B cell (primary cell): ENCODE measurements at places on chromosomes 13 and 19. TPM values are rescaled to one million over a fixed set of nuclear protein-coding genes. Genes with fewer than 3 reads are reported as not detected.

DNA sequence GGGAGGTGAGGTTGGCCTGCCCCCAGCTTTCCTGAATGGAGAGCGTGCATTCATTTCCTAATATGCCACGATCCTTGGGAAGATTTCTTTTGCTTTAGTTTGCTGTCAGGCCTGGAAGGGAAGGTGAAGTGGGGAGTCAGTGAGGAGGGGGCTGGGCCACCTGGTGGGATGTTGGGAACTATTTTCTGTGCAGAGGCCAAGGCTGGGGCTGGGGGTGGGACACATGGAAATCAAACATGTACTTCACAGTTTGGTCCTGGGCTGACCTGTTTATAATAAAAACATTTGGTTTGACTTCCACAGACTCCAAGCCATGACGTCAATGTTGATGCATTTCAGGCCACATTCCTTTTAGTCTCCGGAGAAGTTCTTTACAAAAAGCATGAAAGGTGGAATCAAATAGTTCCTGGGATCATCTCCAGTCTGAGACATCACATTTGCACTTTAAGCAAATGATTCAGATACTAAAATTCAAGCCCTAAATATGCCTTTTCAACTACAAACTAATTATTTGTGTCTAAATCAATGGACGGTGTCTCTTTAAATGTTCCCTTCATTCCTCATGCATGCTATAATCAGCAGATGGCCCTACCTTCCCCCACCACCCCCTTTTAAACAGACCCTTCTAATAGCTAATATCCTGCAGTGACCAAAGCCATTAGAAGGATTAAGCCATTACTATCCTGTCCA, 41.5 kb upstream of the MEDAG start:
- no peaks in the 10 kb centered on the region for H3K36me3 ChIP-seq
- no peak overlapping the region for H3K4me3 ChIP-seq
- H3K27ac ChIP-seq = no peak overlapping the region

- H3K36me3 ChIP-seq = no peaks in the 10 kb centered on the region
- H3K27ac ChIP-seq = no peak overlapping the region
- no peak for DNase-seq
- H3K4me3 ChIP-seq = no peak overlapping the region
These were observed 136.4 kb upstream of the HTR2A start for GRCh38 chr13:47033216-47033615.

Gene CCDC70
- total RNA-seq = not detected in 2 replicates

GRCh38 chr13:98486412-98486811, 90.5 kb downstream of the STK24 start:
- no peak overlapping the region for H3K4me3 ChIP-seq
- no peak for DNase-seq
- H3K36me3 ChIP-seq = no peaks in the 10 kb centered on the region
- H3K4me1 ChIP-seq = peaks cover 45% of the 10 kb centered on the region
- no peak overlapping the region for H3K27ac ChIP-seq

Gene CGB7
- total RNA-seq = not detected in 2 replicates

Gene OR10H4
- not detected in 2 replicates for total RNA-seq

GRCh38 chr19:39997638-39998216, 867 bp downstream of the ZNF546 start:
- H3K4me3 ChIP-seq = peak overlapping the region; percentile 59
- peaks cover 4% of the 10 kb centered on the region for H3K36me3 ChIP-seq
- peak overlapping the region; percentile 78 for H3K27ac ChIP-seq
- H3K27me3 ChIP-seq = no peaks in the 10 kb centered on the region
- H3K4me1 ChIP-seq = peaks cover 9% of the 10 kb centered on the region

GRCh38 chr19:38734426-38735256, 9.6 kb downstream of the CAPN12 start:
- peak overlapping the region; percentile 74 for H3K27ac ChIP-seq
- H3K27me3 ChIP-seq = no peaks in the 10 kb centered on the region
- H3K4me1 ChIP-seq = peaks cover 44% of the 10 kb centered on the region
- H3K36me3 ChIP-seq = no peaks in the 10 kb centered on the region
- peak; percentile 72 for DNase-seq

DNA sequence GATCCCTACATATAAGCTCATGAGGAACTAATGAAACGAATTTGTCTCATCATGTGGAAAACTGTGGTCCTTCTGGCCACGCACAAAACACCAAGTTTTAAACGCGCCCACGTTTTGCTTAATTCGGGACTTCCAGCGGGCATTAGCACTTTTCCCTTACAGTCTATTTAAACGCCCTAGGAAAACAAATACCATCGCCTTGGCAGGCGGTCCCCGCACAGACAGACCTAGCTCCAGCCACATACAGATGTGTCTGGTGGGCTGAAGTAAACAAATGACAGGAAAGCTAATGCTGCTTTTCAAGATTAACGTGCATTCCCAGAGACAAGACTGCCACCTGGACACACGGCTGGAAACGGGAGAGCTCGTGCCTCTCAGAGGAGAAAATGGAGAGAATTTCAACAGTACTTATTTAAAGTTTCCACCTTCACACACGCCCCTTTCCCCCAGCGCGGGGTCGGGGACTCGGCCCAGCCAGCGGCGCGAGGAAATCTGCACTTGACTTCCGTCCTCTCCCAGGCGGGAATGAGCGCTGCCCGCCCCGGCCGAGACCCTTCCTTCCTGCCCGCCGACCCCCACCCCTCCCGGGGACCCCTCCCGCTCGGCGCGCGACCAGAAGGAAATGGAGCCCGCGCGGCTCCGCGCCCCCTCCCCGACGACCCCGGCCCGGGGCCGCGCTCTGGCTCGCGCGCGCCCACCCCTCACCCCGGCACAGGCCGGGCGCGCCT, 931 bp downstream of the USP12 start:
- H3K36me3 ChIP-seq = no peaks in the 10 kb centered on the region
- peak overlapping the region; percentile 72 for H3K4me3 ChIP-seq
- no peaks in the 10 kb centered on the region for H3K27me3 ChIP-seq
- peak overlapping the region; percentile 72 for H3K27ac ChIP-seq

GRCh38 chr19:7575434-7576040, 20.1 kb upstream of the CAMSAP3 start:
- no peak for DNase-seq
- no peaks in the 10 kb centered on the region for H3K4me1 ChIP-seq
- no peak overlapping the region for H3K27ac ChIP-seq
- H3K4me3 ChIP-seq = no peak overlapping the region
- no peaks in the 10 kb centered on the region for H3K27me3 ChIP-seq

Gene NKG7
- total RNA-seq = 1.9 and 2.6 TPM in 2 replicates

Gene EDNRB
- not detected in 2 replicates for total RNA-seq

Gene C19orf33
- total RNA-seq = 1.2 and 2.0 TPM in 2 replicates

DNA sequence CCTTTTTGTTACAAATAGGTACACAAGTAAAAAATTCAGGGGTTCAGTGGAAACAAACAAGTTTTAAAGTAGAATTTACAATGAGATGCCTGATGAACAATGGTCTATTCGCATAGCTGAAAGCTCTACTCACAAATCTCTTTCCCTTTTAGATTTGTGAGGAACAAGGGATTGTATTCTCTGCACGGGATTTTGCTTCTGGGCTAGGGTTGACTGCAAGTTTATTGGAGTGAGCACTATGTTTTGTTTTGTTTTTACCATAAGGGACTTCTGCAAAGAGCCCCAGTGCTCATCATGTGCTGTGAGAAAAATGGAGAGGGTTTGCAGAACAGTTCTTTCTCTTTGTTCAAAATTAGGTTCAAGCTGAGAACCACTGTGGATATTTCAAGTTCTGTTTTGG, 160.5 kb downstream of the DLEU7 start:
- no peaks in the 10 kb centered on the region for H3K36me3 ChIP-seq
- peaks cover 20% of the 10 kb centered on the region for H3K4me1 ChIP-seq
- H3K27ac ChIP-seq = no peak overlapping the region
- H3K27me3 ChIP-seq = no peaks in the 10 kb centered on the region
- no peak overlapping the region for H3K4me3 ChIP-seq

Gene GJB6
- total RNA-seq = not detected in 2 replicates

DNA sequence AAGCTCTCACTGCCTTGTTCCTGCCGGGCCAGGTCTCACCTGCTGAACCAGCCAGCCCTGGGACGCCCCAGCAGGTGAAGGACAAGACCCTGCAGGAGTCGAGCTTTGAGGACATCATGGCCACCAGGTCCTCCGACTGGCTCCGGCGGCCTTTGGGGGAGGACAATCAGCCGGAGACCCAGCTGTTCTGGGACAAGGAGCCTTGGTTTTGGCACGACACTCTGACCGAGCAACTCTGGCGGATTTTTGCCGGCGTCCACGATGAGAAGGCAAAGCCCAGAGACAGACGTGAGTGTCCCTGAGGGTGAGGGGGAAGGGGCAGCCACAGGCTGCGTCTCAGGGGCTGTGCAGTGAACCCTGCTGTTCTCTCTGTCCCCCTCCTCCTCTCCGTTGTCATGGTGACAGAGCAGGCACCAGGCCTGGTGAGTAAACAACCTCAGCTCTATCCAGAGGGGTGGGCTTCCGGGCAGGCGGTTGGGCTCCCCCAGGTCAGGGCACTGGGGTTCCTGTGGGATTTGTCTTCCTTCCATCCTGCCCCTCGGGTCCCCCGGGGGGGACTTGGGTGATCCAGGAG, 9.7 kb downstream of the TLE6 start:
- H3K27ac ChIP-seq = no peak overlapping the region
- H3K27me3 ChIP-seq = no peaks in the 10 kb centered on the region
- H3K36me3 ChIP-seq = no peaks in the 10 kb centered on the region
- H3K4me3 ChIP-seq = no peak overlapping the region
- peaks cover 22% of the 10 kb centered on the region for H3K4me1 ChIP-seq

DNA sequence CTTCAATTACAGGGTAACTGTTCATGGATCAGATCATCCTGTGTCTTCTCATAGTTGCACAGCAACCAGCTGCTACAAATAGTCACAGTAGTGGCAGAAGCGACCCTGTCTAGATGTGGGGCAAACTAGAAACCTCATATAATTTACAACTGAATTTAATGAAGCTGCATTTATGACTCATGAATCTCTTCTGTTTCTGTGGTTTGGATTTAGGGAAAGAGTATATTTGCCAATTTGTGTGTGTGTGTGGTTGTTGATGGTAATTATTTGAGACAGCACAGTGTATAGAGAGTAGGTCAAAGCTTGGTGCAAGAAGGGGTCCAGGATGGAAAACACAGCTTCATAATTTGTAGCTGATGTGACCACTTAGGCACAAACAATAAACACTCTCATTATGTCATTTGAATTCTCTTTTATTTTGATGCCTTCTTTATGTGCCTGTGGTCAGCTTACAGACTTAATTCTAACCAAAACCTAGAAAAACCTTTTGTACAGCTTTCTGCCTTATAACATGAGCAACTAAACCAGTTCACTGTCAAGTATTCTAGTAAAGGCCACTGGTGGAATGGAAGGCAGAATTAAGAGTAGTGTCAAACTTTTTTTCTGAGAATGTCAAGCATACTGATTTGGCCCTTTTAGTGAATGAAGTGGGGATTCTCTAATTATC, 218.1 kb downstream of the TBC1D4 start:
- H3K4me1 ChIP-seq = no peaks in the 10 kb centered on the region
- no peak overlapping the region for H3K27ac ChIP-seq
- DNase-seq = no peak
- no peaks in the 10 kb centered on the region for H3K27me3 ChIP-seq
- no peak overlapping the region for H3K4me3 ChIP-seq

- H3K27me3 ChIP-seq = no peaks in the 10 kb centered on the region
- H3K36me3 ChIP-seq = no peaks in the 10 kb centered on the region
- H3K4me3 ChIP-seq = no peak overlapping the region
- H3K4me1 ChIP-seq = peaks cover 35% of the 10 kb centered on the region
- no peak overlapping the region for H3K27ac ChIP-seq
- DNase-seq = no peak
These were observed 31.5 kb upstream of the MAP3K10 start for GRCh38 chr19:40159744-40160143.

DNA sequence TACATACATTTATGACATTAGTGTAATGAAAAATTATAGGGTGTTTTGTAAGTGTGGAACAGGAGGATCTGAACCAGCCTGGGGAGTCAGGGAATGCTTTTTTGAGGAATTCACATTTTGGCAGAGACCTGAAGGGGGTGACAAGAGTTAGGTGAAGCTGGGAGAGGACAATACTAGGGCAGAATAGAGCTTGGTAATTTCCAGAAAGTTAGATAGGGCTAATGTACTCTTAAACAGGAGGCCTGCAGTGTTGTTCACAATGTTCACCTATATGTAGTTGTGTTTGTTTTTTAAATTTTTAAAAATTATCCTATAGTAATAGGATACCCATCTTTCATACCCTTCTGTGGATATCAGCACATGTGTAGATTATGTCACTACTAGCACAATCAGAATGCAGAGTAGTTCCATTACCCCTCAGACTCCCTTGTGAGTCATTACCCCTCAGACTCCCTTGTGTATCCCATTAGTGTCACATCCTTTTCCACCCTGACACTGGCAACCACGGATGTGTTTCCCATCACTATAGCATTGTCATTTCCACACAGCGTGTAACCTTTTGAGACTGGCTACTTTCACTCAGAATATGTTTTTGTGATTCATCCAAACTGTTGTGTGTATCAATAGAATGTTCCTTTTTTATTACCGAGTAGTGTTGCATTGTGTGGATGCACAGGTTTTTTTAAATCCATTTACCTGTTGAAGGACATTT, 43.1 kb downstream of the PCCA start:
- no peaks in the 10 kb centered on the region for H3K36me3 ChIP-seq
- no peak overlapping the region for H3K27ac ChIP-seq
- H3K4me1 ChIP-seq = peaks cover 11% of the 10 kb centered on the region
- DNase-seq = no peak
- H3K27me3 ChIP-seq = no peaks in the 10 kb centered on the region

DNA sequence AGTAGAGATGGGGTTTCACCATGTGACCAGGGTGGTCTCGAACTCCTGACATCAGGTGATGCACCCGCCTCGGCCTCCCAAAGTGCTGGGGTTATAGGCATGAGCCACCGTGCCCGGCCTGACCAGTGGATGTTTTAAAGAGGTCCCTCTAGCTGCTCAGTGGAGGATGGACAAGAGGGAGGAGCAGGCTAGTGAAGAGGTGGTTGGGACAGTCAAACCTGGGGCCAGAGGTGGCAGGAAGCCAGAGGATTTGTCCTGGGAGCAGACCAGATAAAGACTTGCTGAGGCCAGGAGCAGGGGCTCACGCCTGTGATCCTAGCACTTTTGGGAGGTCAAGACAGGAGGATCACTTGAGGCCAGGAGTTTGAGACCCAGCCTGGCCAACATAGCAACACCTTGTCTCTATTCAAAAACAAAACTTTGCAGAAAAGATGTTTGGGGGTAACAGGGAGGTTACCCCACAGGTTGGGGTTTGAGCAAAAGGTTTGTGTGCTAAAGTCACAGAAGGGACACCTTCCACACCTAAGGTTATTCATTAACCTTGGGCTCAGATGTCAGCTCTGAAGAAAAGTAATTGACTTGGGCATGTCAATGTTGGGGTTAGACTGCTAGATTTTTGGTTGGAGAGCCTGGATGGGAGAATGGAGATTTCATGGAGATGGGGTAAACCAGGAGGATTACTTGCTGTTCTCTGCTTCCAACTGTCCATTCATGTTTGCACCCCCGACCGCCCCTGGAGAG, 9.0 kb downstream of the BCAM start:
- H3K4me1 ChIP-seq = no peaks in the 10 kb centered on the region
- no peaks in the 10 kb centered on the region for H3K27me3 ChIP-seq
- no peak overlapping the region for H3K4me3 ChIP-seq
- H3K36me3 ChIP-seq = no peaks in the 10 kb centered on the region

DNA sequence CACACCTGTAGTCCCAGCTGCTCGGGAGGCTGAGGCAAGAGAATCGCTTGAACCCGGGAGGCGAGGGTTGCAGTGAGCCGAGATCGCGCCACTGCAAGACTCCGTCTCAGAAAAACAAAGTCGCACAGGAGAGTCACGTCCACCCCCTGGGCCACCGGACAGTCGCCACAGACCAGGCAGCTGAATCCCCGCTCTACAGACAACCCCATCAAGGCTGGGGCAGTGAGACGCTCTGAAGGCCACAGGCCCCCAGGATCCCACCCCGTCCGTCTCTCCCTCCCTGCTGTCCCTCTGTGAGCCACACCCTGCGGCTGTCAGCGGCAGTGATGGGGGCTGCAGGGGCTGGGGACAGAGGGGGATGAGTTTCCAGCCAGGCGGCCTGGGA, 15.5 kb upstream of the PTBP1 start:
- H3K36me3 ChIP-seq = no peaks in the 10 kb centered on the region
- H3K27ac ChIP-seq = no peak overlapping the region
- no peaks in the 10 kb centered on the region for H3K4me1 ChIP-seq
- no peak for DNase-seq
- H3K4me3 ChIP-seq = no peak overlapping the region

Gene MIER2
- total RNA-seq = 14.0 and 19.7 TPM in 2 replicates
